ENCODE measurements at places on chromosomes 2 and 18. TPM values are rescaled to one million over a fixed set of nuclear protein-coding genes. Genes with fewer than 3 reads are reported as not detected.

DNA sequence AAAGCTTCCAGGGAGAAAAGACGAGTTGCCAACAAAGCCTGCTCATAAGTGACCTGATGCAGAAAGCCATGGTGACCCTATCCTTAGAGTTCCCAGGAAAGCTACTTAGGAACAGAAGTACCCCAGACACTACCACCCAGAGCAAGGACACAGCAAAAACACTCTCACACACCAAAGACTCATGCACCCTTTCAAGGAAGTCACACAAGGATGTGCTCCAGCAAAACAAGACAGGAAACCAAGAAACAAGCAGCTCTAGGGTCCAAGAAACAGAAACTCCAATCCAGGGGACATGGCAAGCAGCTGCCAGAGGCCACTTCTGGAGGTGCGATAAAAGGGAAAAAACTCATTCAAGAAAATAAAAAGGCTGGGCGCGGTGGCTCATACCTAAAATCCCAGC lies 5.7 kb downstream of the KIF1A start:
- peaks cover 2% of the 10 kb centered on the region for H3K36me3 ChIP-seq
- H3K27ac ChIP-seq = no peak overlapping the region
- no peaks in the 10 kb centered on the region for H3K4me1 ChIP-seq
- H3K27me3 ChIP-seq = no peaks in the 10 kb centered on the region

GRCh38 chr2:100984892-100985307 lies 17.2 kb upstream of the RPL31 start:
- H3K27me3 ChIP-seq = no peaks in the 10 kb centered on the region
- H3K36me3 ChIP-seq = peaks cover 5% of the 10 kb centered on the region
- peak; percentile 77 for DNase-seq
- H3K4me3 ChIP-seq = no peak overlapping the region
- H3K27ac ChIP-seq = no peak overlapping the region

GRCh38 chr2:118774458-118775133 lies 72.9 kb downstream of the EN1 start:
- H3K36me3 ChIP-seq = no peaks in the 10 kb centered on the region
- peak overlapping the region; percentile 28 for H3K4me3 ChIP-seq
- peaks cover 3% of the 10 kb centered on the region for H3K27me3 ChIP-seq
- H3K27ac ChIP-seq = no peak overlapping the region
- peak; percentile 77 for DNase-seq

HIBCH gene
- total RNA-seq = 35.7 TPM

EML6 gene
- total RNA-seq = 3.1 TPM

Measured in kidney (tissue), 22 donors.